ENCODE measurements at places on chromosomes 5 and 9.

DNA sequence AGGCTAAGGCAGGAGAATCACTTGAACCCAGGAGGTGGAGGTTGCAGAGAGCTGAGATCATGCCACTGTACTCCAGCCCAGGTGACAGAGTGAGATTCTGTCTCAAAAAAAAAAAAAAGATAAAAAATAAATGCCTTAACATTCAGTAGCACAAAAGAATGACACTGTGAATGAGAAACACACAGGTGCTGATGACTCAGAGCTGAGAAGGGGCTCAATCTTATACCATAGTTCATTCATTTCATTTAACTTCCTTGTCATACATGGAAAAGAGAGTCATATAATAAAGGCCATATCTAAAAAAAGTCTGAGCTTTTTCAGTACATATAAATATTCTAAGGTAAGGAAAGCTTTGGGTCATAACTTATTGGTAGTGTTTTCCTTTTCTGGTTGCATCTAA lies 40.6 kb downstream of the WWC1 start:
- no peak for DNase-seq

DNA sequence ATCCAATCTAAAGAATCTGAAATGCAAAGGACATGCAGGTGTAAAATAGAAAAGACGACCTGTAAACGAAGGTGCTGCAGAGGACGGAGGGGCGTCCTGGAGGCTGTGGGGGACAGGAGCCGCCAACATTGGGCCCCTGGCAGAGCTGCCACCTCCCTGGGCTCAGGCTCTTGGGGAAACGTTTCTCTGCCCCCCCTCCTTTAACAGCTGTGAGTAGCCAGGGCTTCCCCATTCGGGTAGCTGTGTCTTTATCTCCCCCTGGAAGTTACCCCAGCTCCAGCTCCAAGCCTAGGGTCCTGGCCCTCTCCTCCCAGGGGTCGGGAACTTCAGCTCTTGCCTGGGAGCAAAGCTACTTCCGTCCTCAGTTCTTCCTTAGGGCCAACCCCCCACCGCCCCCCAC lies 51.5 kb downstream of the PSD2 start:
- DNase-seq, result no peak

DNA sequence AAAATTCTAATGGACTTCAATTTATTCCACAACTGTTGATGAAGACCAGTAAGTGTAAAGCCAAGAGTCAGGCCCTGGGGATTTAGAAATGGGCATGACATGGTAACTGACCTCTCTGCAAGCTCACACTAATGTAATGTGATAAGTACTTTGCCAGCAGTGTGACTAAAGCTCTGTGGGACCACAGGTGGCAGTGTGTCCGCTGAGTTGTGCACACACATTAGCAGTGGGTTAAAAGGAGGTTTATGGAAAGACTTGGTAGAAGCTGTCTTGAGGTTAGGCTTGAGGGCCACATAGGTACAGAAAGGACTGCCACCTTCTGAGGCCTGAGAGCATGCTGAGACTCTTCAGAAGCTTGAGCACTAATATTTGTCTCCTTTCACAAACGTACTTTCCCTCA lies 67.6 kb downstream of the UBAP1 start:
- no peak for DNase-seq

DNA sequence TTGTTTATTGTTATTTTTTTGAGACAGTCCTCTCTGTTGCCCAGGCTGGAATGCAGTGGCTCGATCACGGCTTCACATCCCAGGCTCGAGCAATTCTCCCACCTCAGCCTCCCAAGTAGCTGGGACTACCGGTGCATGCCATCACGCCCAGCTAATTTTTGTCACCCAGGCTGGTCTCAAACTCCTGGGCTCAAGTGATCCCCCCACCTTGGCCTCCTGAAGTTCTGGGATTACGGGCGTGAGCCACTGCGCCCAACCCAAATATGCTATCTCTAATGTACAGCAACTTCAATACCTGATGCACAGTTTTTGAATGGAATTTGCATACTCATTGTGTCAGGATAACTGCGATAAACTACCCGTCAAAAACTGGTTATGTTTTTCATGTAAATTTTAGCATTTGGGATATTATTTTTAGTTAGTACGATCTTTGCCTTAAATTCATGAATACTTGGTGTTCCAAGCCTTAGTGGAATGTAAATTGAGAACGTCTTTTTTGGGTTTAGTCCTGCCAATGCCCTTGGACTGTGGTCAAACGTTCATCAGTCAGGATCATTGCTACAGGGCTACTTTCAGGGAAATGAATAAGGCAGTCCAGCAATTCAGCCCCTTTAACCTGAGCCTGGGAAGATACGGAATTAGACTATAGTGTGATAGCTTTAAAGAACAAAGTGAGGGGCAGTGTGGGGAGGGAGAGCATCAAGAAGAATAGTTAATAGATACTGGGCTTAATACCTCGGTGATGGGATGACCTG lies 4.4 kb downstream of the UGCG start:
- no peak for DNase-seq

DNA sequence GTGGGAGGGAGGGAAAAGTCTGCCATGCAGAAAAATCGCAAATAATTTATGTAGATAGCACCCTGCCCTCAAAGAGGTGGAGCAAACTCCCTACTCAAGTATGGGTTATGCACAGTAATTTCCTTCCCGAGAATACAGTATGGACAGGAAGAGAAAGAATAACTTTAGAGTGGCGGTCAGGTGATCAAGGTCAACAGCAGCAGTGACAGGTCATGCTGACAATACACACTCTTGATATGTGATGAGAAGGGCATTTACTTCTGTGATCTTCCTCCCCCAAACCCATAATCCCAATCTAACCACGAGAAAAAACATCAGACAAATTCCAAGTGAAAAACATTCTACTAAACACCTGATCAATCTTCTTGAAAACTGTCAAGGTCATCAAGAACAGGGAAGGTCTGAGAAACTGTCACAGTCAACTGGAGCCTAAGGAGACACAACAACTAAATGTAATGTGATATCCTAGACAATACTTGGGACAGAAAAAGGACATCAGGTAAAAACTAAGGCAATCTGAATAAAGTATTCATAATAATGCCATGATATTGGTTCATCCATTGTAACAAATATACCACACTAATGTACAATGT lies 11.7 kb downstream of the BICD2 start:
- no peak for DNase-seq

DNA sequence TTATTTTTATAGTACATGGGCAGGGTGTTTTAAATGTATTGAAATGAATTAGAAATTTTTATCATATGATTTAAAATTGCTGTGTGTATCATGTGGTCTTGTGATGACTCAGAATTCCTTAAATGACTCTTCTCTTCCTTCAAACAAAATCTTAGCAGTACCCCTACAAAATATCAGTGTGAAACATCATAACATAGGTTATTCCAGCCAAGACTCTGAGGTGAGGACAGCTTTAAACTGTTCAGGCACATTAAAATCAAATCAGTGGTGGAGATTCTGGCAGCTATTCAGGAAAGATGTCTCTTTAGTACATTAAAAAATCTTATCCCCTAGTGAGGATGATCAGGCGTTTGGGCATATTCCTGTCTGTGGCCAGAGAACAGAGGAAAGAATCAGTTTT lies 174.0 kb downstream of the MAN2A1 start:
- DNase-seq, result peak; percentile 82

DNA sequence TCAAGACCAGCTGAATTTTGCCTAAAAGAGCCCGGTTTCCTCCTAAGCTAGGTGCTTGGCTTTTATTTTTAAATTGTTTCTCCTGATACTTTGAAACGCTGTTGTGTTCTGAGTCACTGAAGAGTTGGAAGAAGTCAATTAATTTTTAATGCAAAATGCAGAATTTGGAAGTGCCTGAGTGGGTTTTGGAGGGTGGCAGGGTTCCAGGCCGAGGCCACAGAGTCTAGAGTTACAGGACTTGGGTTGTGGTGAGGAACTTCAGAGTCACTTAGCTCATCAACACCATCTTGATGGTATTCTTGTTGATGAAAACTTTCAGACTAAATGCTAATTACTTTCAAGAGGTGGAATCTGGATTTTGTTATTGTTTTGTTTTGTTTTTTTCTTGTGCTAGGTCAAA lies 130.6 kb downstream of the PDZD2 start:
- DNase-seq, result no peak

GRCh38 chr9:72025906-72026305 lies 34.5 kb downstream of the C9orf57 start:
- no peak for DNase-seq

DNA sequence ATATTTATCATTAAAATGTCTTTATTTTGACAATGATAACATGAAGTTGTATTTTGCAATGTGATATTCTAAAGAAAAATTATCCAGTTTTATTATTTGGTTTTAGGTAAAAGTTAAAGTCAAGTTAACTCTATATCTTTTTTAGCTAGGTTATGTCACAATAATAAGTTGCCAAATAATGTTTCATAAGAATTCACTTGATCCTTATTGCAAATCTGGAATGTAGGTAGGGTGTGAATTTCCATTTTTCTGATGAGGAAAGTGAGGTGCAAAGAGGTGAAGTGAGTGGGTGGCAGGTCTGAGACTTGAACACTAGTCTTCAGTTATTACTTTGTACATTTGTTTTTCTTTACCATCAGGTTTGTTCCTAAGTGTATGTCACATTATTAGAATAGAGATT lies 21.5 kb downstream of the SPINK5 start:
- no peak for DNase-seq

DNA sequence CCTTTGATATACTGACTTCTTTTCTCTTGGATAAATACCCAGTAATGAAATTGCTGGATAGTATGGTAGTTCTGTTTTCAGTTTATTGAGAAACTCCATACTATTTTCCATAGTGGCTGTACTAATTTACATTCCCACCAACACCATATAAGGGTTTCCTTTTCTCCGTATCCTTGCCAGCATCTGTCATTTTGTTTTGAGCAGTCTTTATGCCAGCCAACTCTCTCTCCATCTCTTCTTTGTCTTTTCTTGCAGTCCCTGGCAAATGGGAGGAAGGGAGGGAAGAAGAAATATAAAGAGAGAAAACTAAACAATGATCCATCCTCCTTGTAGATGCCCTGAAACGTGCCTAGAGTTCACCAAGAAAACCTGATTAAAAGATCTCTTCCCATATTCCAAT lies 9.6 kb upstream of the VLDLR start:
- DNase-seq, result no peak

- DNase-seq, result no peak
Measured at GRCh38 chr5:67000794-67001475, 195.7 kb downstream of the CD180 start.

DNA sequence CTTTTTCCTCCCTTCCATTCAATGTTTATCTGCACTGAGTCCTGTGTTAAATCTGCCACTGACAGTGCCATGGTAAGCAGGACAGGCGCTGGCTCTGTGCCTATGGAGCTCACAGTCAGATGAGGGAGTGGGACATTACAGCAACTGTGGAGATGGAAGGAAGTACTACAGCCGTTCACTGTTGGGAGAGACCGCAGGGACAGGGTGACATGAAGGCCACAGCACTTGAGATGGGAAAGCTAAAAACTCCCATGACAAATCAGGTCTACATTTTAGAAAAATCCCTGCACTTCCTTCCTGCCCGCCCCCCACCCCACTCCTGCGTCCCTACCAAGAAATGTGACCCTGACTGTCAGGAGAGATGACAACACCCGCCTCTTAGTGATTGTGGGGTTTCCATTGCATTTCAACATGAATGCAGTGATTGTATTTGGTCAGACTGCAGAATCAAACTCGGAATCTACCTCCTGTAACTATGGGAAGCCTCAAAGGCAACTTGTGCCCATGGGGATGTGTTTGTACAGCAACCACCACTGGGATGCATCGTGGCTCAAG lies 56.4 kb downstream of the GTF3C4 start:
- DNase-seq, result no peak

GRCh38 chr5:90158131-90158530 lies 251.4 kb downstream of the CETN3 start:
- no peak for DNase-seq
